Suppressor macrophage treated with lipopolysaccharide for 4 hours (primary cell): ENCODE measurements at places on chromosomes 5 and 9.

- no peak for DNase-seq
Measured at GRCh38 chr9:97348871-97349270, 41.4 kb downstream of the CCDC180 start.

DNA sequence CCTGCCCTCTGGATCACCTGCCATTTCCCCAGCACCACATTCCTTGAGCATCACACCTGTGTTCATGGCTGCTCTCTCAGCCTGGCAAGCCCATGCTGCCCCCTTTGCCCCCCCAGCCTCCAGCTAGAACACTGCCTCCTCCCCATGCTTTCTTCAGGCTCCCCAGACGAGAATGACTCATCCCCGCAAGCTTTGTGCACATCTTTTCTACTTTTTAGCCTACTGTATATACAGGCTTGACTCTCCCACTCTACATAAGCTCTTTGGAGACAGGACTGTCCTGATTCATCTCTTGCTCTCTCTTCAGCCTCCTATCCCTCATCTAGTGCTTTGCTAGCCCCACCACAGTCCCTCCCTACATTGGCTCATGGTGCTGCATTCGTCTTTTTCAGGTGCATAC lies 19.9 kb upstream of the GLIPR2 start:
- no peak for DNase-seq

DNA sequence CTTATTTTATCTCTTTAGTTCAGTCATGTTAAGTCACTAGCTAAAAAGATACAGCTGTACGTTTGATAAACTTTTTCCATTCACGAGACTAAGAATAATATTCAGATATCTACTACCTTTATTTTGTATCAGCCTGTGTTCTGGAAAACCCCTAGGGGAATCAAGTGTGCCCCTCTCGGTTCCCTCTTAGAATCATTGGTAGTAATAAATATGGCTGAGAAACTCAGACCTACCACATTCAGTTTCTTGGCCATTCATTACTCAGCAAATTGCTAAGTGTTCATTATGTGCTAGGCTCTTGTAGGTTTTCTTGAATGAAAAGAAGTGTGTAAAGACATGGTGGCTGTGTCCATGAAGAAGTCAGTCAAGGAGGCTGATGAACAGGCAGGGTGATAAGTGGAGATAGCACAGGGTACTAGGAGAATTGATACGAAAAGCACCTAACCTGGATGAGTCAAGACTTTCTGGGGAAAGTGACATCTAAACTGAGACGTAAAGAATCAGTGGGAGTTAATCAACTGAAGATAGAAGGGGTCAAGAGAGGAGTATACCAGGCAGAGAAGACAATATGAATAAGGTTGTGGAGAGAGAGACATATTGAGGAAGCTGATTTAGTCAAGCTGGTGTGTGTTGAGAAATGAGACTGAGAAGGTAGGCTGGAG lies 86.2 kb downstream of the CSNK1G3 start:
- no peak for DNase-seq

GRCh38 chr5:14348142-14348541 lies 205.0 kb downstream of the TRIO start:
- no peak for DNase-seq

- DNase-seq = no peak
Measured at GRCh38 chr5:74272831-74273451, 367.6 kb downstream of the ENC1 start.

DNA sequence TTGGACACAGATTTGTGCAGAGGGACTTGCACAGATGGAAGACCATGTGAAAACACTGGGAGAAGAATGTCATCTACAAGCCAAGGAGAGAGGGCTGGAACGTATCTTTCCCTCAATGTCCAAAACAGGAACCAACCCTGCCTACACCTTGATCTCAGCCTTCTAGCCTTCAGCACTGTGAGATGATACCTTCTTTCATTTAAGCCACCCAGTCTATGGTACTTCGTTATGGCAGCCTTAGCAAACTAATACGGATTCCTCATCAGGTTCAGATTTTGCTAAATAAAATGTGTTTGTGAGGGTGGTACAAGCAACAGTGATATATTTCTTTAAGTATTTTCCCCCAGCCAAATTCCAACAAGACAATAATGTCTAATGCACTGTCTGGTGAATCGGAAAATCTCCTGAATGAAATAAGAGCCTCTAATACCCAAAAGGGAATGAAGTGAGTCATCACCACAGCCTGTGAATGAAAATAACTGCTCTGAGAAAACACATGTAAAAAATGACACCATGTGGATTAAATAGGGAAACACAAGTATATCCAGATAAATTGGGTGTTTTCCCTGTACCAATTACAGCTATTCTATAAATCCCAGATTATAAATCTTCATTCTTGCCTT lies 182.8 kb upstream of the TARS1 start:
- no peak for DNase-seq

DNA sequence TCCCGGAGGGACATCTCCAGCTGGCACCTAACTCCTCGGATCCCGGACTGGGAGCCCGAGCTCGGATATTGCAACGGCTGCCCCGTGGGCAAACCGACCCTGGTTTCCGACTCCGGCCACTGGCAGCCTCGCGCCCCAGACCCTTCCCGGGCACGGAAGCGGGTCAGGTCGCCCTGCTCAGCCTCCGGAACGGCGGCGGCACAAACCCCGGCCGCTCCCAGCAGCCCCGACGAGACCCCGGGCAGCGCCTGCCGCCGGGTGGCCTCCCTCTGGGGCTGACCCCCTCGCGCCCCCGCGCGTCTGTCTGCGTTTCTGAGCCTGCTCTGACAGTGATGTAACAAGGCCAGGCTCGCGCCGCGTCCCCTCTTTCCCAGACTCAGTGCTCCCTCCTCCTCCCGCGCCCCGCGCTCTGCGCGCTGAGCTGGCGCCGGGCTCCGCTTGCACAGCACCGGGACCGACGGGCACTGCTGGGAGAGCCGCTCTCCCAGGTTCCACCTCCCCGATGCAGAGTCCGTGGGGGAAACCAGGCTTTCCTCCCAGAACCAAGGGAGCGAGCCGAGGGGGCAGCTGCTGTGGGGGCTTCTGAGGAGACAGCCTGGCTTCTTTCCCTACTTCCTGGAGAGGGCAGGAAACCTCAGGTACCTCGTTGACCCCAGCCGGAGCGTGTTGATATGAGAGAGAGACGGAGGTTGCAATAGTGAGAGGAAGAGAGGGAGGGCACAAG lies at the start of gene TMEM215:
TSS of gene TMEM215 (plus strand) at position 373 of the 724 bp plus-strand sequence. CDS start 644 bp downstream, outside the sequence.
- no peak for DNase-seq

DNA sequence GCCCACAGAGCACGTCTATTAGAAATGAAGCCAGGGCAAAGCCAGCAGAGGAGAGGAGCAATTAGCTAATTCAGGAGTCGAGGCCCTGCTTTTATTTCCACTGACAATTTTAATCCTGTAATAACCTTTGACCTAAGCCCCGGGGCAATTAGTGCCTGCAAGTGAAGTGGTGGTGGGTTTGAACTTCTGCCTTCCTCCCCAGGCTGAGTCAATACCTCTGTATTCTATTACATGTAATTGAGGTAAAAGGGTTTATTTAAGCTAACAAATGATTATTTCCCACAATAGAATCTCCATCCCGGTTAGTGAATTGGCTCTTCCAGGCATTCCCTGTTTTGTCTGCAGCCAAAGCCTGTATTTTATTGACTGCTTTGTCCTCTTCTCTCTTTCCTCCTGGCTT lies 49.9 kb downstream of the FGF18 start:
- DNase-seq = no peak

- DNase-seq = no peak
Measured at GRCh38 chr9:135020481-135021392, 66.7 kb upstream of the OLFM1 start.

- DNase-seq = no peak
Measured at GRCh38 chr9:69762527-69762926, 2.7 kb upstream of the PTAR1 start.

- no peak for DNase-seq
Measured at GRCh38 chr9:128393970-128394369, 22.8 kb downstream of the URM1 start.

GRCh38 chr5:139488260-139488659 lies 5.7 kb upstream of the STING1 start:
- peak; percentile 76 for DNase-seq

DNA sequence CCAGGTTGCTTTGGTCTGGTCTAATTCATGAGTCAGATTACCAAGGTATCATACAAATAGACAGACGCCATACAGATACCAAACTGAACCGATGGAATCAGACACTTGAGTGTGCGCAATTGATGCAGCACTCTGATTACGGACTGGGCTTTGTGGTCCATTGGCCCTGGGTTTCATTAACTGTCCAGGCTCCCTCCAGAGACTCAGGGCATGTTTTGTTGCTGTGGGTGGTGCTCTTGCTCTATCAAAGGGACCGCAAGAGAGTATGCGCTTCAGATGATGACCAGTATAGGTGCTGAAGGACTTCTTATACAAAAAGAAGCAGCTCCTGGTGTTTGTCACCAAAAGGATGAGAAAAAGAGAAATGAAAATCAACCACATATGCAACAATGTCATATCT lies 36.9 kb upstream of the ANKRD55 start:
- DNase-seq = no peak

- DNase-seq = no peak
Measured at GRCh38 chr5:124645396-124645795, 101.0 kb downstream of the ZNF608 start.

GRCh38 chr5:115487756-115488155 lies 56.8 kb downstream of the FEM1C start:
- peak; percentile 44 for DNase-seq

GRCh38 chr5:1901983-1902382 lies 19.3 kb upstream of the IRX4 start:
- DNase-seq = no peak

DNA sequence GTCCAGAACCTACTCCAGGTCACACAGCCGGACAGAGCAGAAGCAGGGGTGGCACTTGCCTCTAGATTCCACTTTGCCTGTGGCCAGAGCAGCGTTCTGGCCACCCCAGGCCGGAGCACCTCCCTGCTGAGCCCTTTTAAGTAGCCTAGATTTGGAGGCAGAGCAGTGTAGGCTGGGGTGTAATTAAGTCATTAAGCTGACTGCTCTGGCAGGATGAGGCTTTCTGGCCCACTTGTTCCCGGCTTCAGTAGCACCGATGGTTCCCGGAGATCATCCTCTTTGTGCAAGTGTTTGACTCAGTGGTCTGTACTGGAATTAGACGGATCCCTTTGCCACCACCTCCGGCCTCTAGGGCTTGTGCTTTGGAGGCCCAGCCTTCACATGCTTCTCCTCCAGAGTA lies 281.9 kb upstream of the ANKRD55 start:
- no peak for DNase-seq

DNA sequence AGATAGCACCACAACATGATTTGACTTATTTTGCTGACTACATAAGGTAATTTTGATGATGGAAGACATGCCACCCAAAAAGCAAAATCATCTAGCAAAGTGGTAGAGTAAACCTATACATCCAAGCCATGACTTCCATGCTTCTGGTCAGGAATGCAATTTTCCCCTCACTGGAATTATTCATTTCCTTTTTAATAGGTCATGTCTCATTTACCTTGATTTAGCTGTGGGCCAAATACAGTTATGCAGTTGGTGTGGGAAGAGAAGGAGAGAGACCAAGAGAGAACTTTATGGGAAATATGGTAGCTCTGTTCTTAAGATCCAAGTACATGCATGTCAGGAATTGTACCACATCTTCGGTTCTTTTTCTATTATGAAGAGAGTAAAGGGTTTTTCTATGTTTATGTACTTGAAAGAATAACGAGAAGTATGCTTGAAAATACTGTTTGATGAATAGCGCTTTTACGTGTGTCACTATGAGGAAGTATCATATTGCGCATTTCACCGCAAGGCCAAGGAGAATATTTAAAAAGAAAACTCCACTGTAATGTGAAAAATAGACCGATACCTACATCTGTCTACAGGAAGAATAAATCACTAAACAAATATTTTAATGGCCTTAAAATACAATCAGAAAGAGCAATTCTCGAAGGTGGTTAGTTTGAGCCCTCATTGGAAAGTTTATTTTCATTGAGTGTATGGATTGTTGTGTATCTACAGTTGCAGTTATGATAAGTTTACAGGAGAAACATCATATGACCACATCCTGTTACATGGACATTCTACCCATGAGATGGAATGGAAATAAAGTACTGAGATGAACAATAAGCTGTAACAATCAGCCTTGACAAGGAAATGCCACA lies 134.0 kb downstream of the FOXD1 start:
- no peak for DNase-seq

DNA sequence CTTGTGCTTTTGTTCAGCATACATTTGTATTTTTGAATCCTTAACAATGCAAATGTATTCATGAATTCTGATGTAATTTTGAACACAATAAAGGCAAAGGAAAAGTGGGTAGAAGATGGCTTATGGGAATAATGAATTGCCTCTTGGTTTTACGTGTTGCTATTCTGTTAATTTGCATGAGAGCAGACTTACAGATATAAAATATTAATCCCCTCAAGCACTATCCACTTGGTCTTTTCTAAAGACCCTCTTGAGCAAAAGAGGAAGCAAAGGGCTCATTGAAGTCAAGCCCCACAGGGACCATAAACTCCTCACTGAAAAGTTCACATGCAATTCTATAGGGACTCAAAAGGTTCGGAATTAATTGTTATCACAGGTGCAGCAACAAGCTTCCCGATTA lies 51.9 kb downstream of the OSTF1 start:
- no peak for DNase-seq

- no peak for DNase-seq
Measured at GRCh38 chr5:171573451-171574225, 154.2 kb downstream of the FGF18 start.

DNA sequence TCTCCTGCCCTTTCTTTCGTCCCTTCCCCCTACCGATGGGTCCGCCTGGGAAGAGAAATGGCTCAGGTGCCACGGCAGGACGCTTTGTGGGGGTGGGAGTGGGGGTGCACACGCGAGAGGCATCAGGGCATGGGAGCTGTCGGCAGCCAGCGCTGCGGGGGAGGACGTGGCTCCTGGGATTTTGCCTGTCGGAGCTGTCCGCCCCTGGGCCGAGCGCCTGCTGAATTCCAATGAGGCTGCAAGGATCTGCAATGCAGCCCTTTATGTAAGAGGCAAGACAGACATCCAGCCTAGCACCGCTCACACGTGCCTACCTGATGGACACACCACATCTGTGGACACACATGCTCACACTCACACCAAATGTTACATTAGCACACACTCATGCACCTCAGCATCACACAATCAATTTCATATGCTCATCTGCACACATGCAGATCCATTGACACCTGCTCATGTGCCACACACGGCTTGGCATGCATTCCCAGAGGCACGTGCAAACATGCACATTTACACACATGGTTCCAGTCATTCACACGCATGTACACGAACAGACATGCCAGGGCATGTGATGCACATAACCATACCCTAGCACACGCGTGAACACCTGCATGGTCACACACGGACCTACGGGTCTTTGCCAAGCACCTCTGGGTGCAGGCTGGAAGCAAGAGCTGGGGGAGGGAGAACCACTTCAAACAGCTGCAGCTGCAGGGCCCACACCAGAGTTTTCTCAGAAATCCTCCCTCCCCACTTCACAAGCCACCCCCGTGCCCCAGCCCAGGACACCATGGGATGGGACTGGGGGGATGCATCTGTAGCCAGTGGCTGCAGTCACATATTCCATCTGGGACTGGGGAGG lies 1.4 kb downstream of the GRIN1 start:
- no peak for DNase-seq

GRCh38 chr9:115952430-115953292 lies 200.9 kb upstream of the PAPPA start:
- no peak for DNase-seq

- DNase-seq = no peak
Measured at GRCh38 chr9:124855944-124856765, 2.9 kb downstream of the WDR38 start.

- DNase-seq = no peak
Measured at GRCh38 chr5:143748516-143748915, 63.4 kb upstream of the HMHB1 start.
